T-helper 1 cell (primary cell): ENCODE measurements at places on chromosomes 11 and 22.

DNA sequence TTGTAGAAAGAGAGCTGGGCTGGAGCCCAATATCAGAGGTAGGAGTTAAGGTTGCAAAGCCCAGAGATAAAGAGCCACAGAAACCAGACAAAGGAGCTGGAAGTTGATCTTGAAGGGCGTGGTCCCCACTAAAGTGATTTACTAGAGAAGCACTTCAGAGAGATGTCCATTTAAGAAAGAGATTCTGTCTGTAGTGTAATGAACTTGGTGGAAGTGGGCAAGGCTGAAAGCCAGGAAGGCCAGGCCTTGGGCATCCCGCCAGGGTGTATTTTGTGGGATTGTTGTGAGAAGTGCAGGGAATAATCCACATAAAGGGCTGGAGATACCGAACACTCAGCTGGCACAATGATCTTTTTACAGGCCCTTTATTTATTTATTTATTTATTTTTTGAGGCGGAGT, 1398.8 kb downstream of the TBC1D22A start:
- no peak for DNase-seq

DNA sequence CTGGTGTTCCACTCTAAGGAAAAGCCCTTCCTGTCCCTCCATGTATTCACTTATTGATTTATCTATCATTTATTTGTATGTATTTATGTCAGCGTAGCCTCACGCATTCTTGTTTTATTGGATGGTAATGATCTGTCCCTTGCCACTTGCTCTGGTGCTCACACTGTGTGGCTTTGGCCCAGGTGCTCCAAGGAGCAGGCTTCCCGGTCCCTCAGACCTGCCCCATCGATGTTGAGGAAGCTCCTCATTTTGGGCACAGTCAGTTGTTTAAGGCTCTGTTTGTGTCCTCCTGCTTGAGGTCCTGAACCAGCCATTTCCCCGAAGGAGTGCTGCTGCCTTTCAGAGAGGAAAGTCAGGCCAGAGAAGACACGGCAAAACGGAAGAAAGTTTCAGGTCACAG, 1485.4 kb downstream of the TBC1D22A start:
- no peak for DNase-seq

DNA sequence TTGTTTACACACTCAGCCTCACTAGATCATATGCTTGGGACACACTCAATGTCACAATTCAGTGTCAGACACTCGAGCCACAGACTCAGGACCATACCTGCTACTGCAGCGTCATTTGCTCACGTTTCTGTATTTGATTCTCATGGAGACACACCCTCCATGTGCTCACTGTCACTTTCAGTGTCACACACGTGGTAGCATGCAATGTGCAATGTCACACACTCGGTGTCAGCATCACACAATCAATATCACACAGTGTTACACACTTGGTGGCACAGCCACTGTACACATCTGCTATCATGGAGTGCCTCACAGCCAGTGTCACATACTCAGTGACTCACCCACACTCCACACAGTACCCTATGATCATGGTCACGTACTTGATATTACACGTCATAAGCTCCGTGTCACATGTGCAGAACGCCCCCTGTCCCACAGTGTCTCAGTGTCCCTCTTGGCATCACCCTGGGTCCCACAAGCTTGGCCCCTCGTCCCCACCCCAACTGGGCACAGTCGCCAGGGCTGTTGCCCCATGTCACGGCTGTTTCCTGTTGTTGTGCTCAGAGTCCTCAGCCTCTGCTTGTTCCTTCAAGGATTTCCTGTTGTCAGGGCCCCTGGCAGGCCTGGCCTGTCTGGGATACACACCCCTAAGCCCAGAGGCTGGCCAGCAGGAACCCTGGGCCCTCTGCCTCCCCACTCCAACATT, 49.6 kb downstream of the PDE2A start:
- no peak for DNase-seq

DNA sequence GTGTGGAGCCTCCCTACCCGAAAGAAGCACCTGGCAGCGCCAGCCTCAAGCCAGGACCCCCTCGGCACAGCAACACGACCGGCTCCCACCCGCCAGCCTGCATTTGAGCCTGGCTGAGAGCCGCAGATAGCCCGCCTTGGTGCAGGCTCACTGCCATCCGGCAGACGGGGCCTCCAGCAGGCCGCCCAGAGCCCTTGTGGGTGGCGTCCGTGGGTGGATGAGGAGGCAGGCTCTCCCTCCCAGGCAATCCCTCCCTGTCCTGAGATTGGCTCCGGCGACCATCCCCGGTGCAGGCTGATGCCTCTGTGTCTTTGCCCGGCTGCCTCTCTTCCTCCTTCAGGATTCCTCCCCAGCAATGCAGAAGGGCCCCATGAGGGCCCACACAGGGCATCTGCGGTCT, 1527.9 kb downstream of the BRD1 start:
- DNase-seq, result no peak

DNA sequence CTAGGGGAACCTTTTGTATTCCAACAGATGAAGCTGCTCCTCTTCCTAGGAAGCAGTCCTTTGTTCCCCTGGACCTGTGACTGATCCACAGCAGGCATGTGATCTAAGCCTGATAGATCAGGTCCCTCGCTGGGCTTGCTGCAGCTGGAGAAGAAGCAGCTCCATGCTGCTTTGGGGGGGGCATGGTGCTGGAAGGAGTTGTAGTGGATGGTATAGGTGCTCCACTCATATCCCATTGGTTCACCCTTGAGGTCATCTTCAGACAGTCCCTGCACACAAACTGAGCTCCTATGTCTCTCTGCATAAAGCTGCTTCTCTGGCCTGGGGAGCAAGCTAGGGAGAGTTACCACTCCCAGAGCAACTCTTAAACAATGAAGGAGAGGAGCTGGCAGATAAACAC, 9.5 kb upstream of the RIC3 start:
- DNase-seq, result no peak
